ENCODE measurements at places on chromosomes 1 and 21. TPM values are rescaled to one million over a fixed set of nuclear protein-coding genes. Genes with fewer than 3 reads are reported as not detected.
A peak's percentile ranks its signal among the peaks of the same experiment; 100 is the strongest.

Gene PCBP3
- total RNA-seq, result 7.5 TPM

Gene GJA4
- total RNA-seq, result not detected

DNA sequence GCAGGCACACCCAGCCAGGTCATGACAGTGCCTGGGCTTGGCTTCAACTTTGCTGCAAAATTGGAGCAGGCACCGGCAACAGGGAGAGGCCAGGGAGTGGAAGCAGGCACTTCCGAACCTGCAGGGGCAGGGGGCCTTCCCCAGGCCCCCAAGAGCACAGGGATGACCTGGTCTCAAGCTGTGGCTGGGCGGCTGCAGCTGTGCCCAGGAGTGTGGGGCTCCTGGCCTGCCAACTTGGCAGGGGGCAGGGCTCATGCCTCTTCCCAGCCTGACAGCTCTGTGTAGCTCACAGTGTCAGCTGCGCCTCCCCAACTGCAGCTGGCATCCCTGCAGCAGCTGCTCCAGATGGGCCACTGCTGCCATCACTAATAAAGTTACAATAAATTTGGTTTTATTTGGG, 51.5 kb upstream of the SCYL3 start:
- DNase-seq, result no peak

DNA sequence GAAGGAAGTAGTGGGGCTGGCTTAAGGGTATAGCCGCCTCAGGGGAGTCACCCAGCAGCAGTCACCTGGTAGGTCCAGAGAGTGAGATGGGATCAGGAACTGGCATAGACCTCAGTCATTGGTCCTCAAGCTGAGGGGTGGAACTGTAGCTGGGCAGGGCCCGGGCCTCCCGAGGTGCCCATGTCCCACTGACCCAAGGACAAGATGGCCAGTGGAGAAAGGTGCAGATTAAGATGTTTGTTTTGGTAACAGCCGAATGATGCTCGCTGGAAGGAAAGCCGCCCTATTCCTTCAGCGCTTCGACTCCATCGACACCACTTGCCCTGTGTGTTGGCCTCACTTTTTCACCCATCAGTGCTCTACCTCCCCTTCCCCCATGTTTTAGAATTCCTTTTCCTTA, 16.4 kb downstream of the COL9A2 start:
- no peak for DNase-seq

GRCh38 chr1:245520611-245521010, 365.8 kb downstream of the KIF26B start:
- no peak for DNase-seq

GRCh38 chr21:42632336-42632751, 21.1 kb upstream of the PDE9A start:
- no peak for DNase-seq

GRCh38 chr1:37647281-37647680, 12.6 kb upstream of the RSPO1 start:
- DNase-seq, result no peak

DNA sequence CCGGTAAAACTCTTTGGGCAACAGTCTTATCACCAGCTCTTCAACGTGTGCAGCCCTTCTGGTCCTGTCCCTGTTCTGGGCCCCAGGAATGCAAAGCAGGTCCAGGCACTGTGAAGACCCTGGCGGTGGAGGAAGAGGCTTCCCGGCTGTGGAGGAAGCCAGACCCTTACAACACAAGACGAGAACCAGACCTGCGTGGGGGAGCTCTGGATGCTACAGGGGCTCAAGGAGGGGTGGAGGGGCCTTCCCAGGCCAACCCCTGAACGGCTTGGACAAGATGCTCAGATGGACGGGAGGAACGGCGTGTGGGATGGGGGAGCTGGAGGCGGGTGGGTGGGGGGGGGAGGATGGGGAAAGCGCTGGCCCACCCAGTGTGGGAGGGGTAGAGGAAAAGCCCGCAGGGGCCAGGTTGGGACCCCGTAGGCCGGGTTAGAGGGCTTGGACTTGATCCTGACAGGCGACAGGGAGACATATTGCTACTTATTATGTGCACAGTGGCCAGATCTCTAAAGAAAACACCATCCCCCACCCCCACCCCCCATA, 5.1 kb upstream of the OLIG2 start:
- no peak for DNase-seq

- DNase-seq, result no peak
Observed at GRCh38 chr1:198122693-198123092, 34.1 kb upstream of the NEK7 start.

- no peak for DNase-seq
Observed at GRCh38 chr1:114199017-114199594, 45.4 kb upstream of the SYT6 start.

DNA sequence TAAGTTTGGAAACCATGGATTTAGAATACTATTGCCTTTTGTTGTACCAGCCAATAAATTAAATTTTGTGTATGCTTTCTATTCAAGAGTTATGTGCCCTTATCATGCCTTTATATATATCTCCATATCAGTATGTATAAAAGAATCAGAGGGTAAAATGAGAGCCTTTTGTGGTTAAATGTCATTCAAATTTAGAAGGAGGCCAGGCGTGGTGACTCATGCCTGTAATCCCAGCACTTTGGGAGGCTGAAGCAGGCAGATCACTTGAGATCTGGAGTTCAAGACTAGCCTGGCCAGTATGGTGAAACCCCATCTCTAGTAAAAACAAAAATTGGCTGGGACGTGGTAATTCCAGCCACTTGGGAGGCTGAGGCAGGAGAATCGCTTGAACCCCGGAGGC, 88.9 kb downstream of the XPR1 start:
- no peak for DNase-seq

- DNase-seq, result peak; percentile 71
Observed at GRCh38 chr1:155016231-155016831, 13.7 kb downstream of the ZBTB7B start.

Measured in activated CD4-positive, alpha-beta T cell treated with anti-CD3 and anti-CD28 coated beads, Interleukin-2, amount 10 ng/mL, durations not matched to agents 24 days and 14 days (primary cell).